AG20443 (cell line): ENCODE measurements at places on chromosomes 4 and X.
A peak's percentile ranks its signal among the peaks of the same experiment; 100 is the strongest.

GRCh38 chr4:143458966-143459365, 54.5 kb upstream of the SMARCA5 start:
- no peak for DNase-seq

DNA sequence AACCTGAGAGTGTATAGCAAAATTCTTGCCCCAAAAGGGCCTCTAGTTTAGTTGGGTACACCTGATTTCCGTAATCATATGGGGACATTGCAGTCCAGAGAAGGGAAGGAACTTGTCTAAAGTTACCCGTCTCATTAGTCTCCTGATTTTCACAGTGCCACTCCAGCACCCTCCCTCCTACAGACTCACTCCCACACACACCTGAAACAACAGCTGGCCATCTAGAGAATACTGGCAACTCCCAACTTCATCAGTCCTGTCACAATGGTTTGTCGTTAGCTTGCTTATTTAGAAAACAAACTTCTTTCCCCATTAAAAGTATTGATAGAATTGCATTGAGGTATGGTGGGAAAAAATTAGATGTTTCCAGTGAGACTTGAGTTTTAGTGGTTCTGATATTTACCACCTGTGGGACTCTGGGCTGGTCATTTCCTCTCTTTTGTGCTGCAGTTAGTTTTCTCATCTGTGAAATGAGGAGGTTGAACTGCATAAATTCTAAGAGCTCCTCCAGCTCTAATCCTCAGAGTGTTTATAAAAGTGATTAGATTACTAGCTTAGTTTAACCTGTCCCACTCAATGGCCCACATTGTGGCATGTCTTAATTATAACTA, 1.7 kb downstream of the IL13RA1 start:
- DNase-seq = no peak

DNA sequence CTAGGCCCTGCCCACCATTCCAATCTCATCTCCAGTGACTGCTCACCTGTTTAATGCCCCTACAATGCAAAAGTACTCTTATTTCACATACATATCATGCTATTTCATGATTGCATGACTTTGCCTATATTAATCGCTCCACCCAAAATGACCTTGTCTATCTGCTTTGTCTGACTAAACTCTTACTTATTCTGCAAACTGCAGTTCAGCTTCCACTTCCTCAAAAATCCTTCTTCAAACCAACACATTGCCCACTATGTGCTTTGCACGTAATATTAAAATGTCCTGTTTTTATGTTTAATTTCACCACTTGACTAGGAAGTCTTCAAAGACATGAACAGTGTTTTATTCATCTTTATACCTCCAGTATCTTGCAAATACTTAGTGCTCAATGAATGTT, 229.6 kb downstream of the OPHN1 start:
- DNase-seq = no peak

GRCh38 chr4:32025851-32026459, 1305.8 kb downstream of the PCDH7 start:
- DNase-seq = peak; percentile 6

DNA sequence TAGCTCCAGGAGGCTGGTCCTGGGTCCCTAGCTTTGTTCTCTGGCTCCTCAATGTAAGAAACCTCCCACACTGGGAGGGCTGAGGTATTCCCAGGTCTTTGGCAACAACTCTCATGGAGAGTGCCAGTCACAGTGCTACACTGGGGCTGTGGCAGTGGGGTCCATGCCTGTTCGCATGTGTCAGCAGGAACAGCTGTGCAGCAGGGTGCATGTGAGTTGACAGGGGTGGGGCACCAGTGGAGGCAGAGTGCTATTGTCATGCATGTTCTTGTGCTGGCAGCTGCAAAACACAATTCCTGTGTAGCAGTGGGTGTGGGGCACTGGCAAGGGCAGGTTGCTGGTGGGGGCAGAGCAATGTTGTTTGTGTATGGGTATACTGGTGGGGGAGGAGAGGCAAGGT, 246.0 kb downstream of the CXXC4 start:
- DNase-seq = no peak

DNA sequence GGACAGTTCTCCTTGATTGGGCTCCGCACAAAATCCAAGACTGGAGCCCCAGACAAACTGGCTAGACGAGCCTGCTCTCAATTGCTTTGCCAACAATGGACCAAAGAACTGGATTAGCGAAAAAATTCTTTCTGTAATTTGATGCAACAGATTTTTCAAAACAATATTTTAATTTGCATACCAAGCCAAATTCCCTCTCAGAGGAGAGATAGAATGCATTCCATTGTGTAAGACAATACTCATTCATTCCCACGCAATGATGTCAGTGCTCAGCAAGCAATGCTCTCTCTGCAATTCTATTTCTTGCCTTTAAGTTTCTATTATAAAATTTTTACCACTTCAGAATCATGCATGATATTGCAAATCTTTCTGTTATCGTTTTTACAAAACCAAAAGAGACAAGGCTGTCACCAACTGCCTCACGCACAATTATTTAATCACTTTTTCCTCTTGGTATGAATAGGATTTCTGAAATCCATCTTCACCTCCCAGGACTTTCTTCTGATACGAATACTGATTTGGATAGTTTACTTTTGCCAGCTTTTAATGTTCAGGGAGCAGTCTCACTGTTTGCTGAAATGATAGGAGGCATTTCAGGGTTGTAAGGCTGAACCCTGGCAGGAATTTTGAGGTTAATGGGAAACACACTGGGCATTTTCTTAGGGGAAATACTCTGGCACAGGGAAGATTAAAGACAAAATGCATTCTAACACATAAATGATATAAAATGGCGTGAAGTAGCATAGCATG, 46.1 kb upstream of the HCCS start:
- peak; percentile 56 for DNase-seq

GRCh38 chr4:185950891-185951290, 118.1 kb upstream of the TLR3 start:
- no peak for DNase-seq

DNA sequence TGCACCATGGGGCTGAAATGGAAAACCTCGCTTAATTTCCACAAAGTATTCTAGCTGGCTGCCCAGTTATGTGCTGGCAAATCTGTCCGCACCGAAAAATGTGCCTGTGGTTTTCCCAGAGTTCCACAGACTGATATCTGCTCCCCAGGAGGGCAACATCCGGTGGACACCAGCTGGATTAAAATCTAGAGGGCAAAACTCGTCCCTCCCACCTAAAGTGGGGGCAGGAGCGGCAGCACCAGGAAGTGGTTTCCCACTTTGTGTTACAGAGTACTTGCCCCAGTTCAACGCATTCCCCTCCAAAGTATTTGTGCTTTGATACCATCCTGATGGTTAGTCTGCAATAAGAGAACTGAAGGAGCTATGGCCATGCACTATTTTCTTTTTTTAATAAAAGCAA, 187.6 kb downstream of the TSPAN5 start:
- DNase-seq = no peak
